ENCODE measurements at places on chromosomes 6 and 20. TPM values are rescaled to one million over a fixed set of nuclear protein-coding genes. Genes with fewer than 3 reads are reported as not detected.

Gene PHACTR3
- not detected for total RNA-seq

- DNase-seq: peak; percentile 51
These were observed 34.5 kb downstream of the TPBG start for GRCh38 chr6:82397962-82398692.

- DNase-seq: peak; percentile 23
These were observed 390.2 kb downstream of the TENT5A start for GRCh38 chr6:81362246-81362645.

GRCh38 chr20:36861875-36862801 lies 13.8 kb upstream of the TLDC2 start:
- DNase-seq: peak; percentile 95

- peak; percentile 16 for DNase-seq
These were observed 26.9 kb downstream of the CLVS2 start for GRCh38 chr6:123022975-123023374.
